Activated CD8-positive, alpha-beta memory T cell treated with anti-CD3 and anti-CD28 coated beads for 48 hours (primary cell): ENCODE measurements at places on chromosomes 3 and 15.

GRCh38 chr3:127816783-127817405, 5.4 kb downstream of the MGLL start:
- DNase-seq = no peak

DNA sequence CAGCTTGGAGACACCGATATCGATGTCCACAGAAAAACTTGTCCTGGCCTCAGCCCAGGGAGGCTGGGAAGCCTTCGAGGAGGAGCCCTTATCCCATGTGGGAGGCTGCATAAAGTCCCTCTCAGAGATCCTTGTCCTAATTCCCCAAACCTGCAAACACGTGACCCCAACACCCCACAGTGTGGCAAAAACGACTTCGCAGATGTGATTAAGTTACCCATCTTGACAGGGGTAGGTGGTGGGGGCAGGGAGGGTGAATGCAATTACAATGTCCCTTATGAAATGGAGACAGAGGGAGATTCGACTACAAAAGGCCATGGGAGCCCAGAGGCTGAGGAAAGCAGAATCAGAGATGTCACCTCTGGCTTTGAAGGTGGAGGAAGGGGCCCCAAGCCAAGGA, 2.3 kb upstream of the TLR9 start:
- DNase-seq = no peak

GRCh38 chr15:82595766-82596165, 51.4 kb downstream of the CPEB1 start:
- DNase-seq = no peak

- DNase-seq = no peak
Observed at GRCh38 chr3:126476166-126477060, 722 bp upstream of the ZXDC start.

- DNase-seq = no peak
Observed at GRCh38 chr3:81549388-81549787, 212.1 kb downstream of the GBE1 start.

- DNase-seq = no peak
Observed at GRCh38 chr3:175088766-175089380, 229.7 kb downstream of the NAALADL2 start.

DNA sequence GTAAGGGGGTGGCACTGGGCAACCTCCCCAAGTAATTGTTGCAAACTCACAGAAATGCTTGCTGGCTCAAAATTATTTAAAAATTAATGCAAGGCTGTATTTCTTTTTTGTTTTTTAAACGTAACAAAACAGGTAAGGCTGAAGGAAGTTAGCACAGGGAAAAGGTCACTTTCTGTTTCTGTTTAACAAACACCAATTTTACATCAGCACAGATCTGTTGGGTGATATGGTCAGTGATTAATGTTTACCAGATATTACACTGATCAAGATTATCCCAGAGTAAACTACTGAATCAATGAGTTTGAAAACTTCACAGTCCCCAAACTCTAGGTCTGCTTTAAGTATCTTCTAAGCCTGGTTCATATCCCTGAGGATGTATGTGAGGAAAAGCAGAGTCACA, 558.0 kb downstream of the FOXP1 start:
- no peak for DNase-seq

- no peak for DNase-seq
Observed at GRCh38 chr3:116432795-116433194, 12.5 kb downstream of the LSAMP start.

- DNase-seq = no peak
Observed at GRCh38 chr3:106337116-106337515, 468.3 kb upstream of the CBLB start.

DNA sequence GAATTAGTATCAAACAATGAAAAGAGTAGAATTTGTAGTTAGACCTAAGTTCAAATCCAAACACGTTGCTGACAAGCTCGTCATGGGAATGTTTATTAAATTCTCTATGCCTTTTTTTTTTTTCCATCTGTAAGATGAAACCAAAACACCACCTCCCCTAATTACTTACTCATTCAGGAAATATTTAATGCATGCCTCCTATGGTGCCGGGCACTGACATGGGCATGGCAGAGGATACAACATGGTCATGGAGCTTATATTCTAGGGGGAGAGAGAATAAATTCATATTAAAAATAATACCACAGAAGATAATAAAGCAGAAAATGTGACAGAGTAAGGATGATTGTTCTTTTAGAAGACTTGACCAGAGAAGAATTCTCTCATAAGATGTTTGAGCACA, 215.8 kb downstream of the RYR3 start:
- no peak for DNase-seq

DNA sequence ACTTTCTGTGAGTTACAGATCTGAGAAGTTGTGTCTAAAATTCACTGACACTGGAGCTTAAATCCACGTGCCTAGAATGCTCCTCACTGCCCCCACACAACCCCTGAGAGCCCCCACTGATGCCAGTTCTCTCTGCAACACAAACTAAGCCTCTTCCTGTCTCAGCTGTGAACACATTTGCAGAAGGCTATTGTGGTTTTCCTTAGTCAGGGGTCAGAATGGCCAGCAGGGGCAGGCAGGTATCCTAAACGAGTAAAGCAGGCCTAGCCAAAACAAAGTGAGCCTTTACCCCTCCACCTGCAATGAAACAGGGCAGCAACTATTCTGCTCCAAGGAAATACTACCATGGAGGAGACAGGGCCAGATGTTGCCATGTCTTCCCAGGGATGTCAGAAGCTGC, 78.6 kb downstream of the FHIT start:
- no peak for DNase-seq

DNA sequence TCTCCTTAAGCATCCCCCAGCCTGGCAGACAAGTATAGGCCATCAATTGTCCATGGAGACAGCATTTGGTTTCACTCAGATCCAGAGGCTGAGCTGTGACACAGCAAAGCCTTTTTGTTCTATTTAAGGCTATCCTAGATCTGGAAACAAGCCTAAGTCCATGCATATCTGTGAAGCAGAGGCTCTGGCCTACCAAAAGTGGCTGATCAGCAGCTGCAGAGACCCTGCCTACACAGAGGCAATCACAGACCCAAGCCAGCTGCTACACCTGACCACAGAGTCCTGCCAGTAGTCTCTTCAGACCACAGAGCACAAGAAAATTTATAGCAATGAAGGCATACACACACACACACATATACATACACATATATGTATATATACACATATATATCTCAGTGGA, 501.7 kb upstream of the ARPP21 start:
- DNase-seq = no peak

- DNase-seq = no peak
Observed at GRCh38 chr3:16064642-16065414, 109.7 kb upstream of the GALNT15 start.

DNA sequence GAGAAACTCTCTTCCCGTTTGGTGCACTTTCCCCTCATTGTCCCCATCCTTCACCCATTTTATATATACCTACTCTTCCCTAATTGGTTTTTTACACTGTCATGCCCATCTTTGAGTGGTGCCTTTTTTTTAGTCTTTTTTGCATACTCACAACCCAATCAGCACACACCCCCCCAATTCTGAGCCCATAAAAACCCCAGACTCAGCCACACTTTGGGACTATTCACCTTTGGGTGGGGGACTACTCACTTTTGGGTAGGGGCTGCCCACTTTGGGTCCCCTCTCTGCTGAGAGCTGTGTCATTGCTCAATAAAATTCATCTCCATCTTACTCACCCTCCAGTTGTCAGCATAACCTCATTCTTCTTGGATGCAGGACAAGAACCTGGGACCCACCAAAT, 30.1 kb upstream of the MTMR14 start:
- no peak for DNase-seq

DNA sequence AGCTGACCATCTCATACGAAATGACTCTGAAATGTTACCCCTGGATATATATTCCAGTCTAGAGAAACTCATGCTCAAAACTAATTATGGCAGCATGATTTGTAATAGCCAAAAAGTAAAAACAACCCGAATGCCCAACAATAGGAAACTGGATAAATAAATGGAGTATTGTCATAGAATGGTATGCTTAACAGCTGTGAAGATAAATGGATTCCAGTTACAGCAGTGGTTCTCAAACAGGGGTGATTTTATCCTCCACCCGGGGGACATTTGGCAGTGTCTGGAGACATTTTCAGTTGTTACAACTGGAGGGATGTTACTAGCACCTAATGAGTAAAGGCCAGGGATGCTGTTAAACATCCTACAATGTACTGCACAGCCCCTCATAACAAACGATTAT, 52.3 kb upstream of the PIAS1 start:
- no peak for DNase-seq

- no peak for DNase-seq
Observed at GRCh38 chr3:118412503-118412902, 622.1 kb downstream of the IGSF11 start.

- DNase-seq = no peak
Observed at GRCh38 chr15:99562238-99562637, 3.5 kb upstream of the MEF2A start.

DNA sequence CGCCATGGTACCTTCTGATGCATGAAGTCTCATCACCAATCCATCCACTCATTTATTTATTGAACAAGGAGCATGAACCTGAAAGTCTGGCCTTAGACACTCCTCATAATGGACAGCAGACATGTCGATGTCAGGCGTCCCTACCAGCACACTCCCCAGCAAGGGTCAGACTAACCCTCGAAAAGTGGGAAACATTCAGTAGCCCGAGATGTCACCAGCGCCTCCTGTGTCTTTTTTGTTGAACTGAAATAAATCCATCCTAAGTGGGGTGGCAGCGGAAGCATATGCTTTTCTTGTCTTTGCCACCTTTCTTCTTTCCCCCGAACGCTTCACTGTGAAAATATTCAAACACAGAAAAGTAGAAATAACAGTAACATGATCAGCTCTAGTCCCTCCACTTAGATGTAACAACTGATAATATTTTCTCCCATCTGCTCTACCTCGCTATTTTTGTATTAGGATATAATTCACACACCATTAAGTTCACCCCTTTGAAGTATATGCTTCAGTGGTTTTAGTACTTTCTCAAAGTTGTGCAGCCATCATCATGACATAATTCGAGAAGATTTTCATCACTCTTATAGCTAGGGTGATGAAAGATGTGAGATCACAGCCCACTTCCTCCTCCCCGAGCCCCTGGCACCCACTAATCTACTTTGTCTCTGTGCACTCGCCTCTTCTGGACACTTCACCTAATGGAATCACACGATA, 121.6 kb downstream of the ADAMTS17 start:
- no peak for DNase-seq

GRCh38 chr15:52150871-52151270, 38.3 kb upstream of the BCL2L10 start:
- DNase-seq = no peak

- DNase-seq = no peak
Observed at GRCh38 chr15:38666865-38667510, 102.4 kb upstream of the RASGRP1 start.

GRCh38 chr15:27842526-27842925, 256.6 kb downstream of the OCA2 start:
- DNase-seq = no peak

GRCh38 chr3:45188719-45189659, 37.1 kb downstream of the TMEM158 start:
- DNase-seq = no peak

- DNase-seq = no peak
Observed at GRCh38 chr3:141877911-141878310, 1.5 kb downstream of the ATP1B3 start.

DNA sequence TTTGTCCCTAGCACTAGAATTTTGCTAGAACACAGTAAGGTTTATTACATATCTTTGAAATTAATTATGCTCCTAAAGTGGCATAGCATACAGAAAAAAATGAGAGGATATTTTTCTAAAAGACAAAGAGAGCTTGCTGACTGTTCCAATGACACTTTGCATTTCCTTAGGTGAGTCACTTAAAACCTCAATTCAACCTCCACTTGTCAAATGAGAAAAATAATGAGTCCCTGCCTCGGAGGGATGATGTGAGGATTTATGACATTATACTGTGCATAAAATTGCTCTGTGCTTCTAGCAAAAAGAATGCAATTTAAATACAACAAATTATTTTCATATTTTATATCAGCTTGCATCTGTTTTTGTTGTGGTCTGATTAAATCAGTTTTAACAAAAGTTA, 1417.0 kb upstream of the ALCAM start:
- DNase-seq = no peak

DNA sequence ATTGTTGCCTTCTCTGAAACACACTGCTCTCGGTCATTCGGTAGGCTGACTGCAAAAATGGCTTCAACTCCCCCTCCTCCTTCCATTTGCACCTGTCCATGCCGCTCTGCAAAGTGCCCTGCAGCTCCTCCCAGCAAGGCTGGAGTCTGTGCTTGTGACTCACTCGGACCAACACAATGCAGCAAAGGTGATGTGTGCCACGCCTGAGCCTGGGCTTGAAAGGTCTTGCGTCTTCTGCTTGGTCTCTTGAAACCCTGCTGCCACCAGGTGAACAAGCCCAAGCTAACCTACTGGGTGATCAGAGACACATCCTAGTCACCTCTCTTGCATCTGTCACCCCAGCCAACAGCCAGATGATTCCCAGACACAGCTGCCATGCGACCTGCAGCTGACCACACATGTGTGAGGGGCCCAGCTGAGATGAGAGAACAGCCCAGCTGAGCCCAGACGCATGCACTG, 71.1 kb downstream of the MGLL start:
- DNase-seq = no peak

DNA sequence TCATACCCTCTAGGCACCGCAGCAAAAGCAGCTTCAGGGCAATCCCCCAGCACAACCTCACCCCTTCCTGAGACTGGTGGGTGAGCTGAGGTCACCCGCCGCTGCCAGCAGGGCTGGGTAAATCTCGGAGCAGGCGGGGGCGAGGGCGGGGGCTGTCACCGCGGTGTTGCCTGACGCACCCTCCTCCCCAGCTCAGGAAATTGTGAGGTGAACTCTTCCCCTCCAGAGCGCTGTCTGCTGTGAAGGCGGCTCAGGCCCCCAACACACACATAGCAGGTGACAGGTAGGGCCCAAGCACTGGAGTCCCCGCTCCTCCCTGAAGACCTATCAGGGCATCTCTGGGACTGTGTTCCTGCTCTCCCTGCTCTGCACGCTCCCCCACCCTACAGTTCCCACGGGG, 30.2 kb upstream of the FURIN start:
- peak; percentile 78 for DNase-seq

DNA sequence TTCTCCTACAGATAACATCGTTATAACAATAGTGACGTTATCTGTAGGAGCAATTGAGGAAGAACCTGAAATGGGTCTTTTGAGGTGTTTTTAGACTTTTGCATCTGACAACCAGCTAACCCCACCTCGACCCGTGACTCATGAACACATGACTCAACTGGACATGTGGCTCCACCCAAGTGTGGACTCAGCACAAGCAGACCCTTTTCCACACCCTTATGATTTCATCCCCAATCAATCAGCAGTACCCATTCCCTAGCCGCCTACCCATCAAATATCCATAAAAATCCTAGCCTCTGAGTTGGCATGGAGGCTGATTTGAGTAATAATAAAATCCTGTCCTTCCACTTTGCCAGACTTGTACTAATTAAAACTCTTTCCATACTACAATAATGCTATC, 255.4 kb downstream of the ARPP21 start:
- DNase-seq = no peak
